Frontal cortex (tissue), 4 donors: ENCODE measurements at places on chromosomes 2 and 18.

DNA sequence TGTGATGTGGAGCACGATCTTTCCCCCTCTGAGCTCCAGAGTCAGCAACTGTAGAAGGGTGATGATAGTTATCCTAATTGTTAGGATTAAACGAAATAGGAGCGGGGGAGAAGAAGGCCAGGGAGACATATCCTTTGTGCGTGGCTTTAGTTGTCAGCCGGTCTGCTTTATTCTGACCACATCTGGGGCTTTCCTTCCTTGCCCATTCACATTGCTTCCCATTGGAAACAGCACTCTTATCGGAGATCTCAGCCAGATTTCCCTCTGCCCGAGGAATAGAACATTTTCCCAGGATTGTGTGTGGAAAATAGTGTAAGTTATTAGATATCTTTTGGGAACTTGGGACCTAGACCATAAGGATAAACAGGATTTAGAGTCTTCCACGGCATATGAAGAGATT is 1.5 kb downstream of the RALB start:
- DNase-seq = no peak

DNA sequence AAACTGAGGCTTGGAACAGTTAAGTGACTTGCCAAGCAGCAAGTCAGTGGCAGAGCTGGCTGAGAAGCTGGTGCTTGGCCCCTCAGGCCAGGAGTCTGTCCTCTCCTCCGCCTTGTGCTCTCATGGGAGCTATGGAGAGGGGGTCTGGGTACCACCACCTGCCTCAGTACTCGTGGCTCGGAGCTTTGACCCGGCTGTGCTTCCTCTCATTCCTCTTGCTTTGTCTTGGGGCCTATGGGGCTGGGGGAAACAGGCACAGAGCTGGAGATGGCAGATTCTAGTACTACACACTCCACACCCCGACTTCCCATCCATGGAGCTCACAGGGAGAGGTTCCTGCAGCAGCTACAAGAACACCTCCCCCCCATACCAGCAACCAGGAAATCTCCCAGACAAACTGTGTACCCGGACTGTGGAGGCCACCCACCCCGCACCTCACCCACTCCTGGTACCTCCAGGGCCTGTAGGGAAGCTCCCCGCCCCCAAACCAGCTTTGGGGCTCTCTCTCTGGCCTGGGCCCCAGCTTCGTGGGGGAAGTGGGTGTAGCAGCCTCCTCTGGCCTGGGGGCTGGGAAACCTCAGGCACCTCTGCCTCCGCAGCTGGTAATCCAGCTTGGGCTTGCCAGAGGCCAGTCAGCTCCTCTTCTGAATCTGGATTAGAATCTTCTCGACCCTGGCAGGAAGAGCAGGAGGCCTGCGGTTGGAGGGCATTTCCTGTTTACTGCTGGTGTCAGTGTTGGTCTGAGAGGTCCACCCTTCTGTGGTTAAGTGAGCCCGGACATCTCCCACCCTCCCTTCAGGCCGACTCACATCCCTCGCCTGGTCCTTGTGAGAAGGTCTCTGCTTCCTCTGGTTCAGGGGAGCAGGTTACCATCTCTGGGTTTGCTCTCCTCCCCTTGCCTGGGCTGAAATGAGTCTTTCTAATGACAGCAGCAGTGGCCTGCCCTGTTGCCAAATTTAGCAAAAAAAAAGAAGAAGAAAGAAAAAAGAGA is 22.3 kb upstream of the RHOB start:
- no peak for DNase-seq

DNA sequence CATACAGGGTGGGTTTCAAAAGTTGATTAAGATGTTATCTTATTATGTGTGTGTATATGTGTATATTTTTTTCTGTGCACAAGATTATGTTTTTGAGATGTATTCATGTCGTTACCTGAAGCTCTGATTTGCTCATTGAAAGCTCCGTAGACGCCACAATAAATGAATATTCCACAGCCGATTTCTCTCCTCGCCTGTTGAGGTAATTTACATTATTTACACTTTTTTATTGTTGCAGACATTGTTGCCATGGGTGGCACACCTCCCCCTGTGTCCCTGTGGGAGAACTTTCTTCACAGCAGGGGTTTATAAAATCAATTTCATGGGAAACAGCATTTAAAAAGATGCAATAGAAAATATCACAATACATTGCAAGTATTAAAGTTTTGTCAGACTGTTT is 100.6 kb downstream of the GLI2 start:
- no peak for DNase-seq

- no peak for DNase-seq
Observed at GRCh38 chr2:61714210-61714609, 139.7 kb downstream of the FAM161A start.

GRCh38 chr2:11750422-11750821 is 4.0 kb downstream of the LPIN1 start:
- DNase-seq = no peak

- DNase-seq = no peak
Observed at GRCh38 chr2:239726631-239727181, 298.4 kb downstream of the NDUFA10 start.

DNA sequence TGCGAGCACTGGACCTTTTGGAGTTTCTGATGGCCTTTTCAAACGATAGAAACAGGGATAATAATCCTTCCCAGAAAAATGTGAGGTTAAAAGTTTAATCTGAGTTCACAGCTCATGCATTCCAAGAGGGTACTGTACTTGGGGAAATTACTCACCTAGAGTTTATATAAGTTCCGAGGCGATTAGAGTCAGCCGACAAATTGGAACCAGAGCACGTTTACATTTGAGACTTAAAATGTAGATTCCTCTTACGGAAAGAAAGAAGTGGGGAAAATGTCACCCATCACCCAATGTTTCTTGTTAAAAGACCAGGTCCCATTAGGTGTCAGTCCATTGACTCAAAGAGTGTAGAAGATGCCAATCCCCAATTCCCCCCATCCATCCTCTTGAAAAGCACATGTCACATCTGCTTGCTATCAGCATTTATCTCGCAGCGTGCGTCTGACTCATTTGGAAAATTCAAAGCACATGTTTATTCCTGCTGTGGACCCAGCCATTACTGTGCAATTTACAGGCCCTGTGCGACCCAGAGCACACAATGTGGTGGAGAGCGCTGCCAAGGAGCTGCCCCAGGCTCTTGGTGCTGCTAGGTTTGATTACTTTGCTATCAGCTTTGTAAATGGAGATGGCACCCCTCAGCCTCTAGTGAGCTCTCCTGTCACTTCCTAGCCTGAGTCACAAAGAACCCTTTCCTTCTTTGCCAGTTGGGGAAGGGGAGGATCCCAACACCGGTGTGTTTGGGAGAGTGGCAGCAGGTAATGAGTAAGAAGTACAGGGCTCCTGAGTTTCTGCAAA is 104.8 kb downstream of the COLEC12 start:
- DNase-seq = no peak

- DNase-seq = no peak
Observed at GRCh38 chr18:2304378-2305175, 266.7 kb downstream of the METTL4 start.

DNA sequence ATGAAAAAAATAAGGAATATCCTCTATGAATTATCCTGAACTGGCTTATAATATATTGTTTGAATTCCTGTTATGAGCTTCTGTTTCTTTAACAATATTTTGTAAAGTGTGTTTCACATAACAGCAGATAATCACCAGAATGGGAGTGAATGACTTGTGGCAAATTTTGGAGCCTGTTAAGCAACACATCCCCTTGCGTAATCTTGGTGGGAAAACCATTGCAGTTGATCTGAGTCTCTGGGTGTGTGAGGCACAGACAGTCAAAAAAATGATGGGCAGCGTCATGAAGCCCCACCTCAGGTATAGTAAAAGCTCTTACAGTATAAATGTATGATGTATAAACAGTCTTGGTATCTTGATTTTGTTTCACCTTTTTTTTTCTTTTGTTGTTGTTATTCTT is 5.9 kb downstream of the GEN1 start:
- no peak for DNase-seq

DNA sequence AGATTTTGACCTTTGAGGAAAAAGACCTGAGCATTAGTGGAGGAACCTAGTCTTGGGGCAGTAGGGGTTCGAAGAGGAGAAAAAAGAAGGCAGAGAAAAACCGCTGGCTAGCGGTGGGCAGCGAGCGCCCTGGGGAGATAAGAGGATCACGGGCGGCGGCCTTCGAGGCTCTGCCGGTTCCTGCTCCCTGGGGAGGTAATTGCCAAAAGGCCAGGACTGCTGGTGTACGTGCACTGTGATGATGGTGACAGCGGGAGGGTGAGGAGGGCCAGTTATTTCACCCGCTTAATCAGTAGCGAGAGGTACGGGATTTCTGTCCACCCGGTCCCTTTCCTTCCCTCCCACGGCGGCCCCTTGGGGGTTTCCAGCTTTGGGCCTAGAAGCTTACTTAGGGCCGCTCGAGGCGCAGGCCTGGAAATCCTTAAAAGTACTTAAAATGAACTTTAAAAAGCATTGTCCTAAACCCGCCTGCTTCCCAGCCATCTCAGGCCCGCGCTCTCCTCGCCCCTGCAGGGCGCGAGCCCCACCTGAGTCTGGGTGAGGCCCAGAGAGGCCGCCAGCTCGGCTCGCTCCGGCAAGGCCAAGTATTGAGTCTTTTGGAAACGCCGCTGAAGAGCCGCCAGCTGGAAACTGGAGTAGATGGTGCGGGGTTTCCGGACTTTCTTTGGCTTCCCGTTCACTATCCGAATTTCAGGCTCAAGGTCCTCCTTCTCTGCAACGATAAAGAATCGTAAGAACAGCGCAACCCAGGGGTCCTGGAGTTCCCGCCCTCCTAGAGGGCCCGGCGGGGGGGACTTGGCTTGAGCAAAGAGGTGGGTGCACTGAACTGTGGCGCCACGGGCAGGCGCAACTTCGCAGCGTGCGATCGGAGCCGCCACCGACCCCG is 1.5 kb downstream of the DLX2 start:
- peak; percentile 10 for DNase-seq

DNA sequence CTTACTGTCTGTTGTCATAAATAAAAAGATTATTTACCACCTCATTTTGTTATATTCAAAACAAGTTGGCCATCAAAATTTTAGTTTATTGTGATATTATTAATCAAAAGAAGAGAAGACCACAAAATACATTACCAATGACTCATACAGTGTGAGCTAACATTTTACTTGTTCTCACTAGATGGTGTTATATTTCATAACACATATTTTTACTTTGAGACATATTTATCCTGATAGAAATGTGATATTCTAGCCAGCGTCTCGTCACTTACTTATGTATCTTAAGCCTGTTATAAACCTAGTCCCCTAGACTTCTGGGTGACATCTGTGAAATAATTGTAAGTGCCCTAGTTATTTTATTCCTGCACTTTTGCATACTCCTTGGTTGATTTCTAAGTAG is 263.2 kb downstream of the CDH7 start:
- DNase-seq = no peak

DNA sequence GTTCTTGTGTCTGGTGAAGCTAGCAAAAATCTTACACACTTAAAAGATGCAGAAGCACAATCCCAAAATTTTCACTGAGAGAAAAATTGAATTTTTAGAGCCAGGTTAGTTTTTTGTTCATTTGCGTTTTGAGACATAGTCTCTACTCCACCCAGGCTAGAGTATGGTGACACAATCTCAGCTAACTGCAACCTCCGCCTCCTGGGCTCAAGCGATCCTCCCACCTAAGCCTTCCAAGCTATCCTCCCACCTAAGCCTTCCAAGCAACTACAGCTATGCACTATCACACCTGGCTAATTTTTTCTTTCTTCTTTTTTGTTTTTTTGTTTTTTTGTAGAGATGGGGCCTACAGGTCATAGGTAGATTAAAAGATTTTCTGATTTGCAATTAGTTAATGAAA is 113.1 kb upstream of the RAB6C start:
- DNase-seq = no peak

DNA sequence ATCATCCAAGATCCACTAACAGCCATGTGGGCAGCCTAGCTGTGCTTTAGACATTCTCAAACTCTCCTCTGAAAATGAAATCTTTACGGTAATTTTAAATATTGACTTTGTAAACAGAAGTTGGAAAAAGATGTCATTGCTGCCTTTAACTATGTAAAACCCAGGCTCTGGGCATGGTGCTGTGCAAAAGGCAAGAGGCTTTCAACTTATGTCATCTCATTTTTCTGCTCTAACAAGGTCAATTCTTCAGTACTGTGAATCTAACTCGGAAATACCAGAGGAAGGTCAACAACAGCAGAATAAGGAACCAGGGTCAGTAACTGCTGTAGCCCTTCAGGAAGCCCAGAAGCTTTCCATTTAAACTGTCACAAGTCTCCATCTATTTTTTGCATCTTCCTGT is 37.0 kb upstream of the MPP4 start:
- DNase-seq = no peak

- DNase-seq = no peak
Observed at GRCh38 chr2:175164235-175164634, 3.8 kb downstream of the ATF2 start.

GRCh38 chr2:98583276-98583675 is 25.0 kb downstream of the COA5 start:
- no peak for DNase-seq

DNA sequence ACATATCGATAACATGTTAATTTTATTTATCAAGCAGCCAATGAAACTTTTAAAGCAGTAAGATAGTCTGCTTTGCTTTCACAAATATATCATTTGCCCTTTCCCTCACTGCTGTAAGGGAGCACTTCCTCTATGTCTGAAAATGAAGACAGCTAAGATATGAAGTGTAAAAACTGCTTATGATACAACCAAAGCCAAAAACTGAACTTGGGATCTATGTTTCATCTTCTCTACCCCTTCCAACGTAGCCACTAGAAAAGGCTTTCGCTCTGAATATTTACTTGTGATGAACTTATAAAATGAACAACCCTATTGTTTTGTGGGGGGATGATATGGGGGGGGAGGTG is 140.3 kb downstream of the TCF4 start:
- no peak for DNase-seq

GRCh38 chr2:227891673-227892072 is 20.2 kb downstream of the DAW1 start:
- DNase-seq = no peak

GRCh38 chr2:142140434-142140845 is 9.6 kb upstream of the LRP1B start:
- no peak for DNase-seq

GRCh38 chr2:28507796-28508764 is 12.2 kb downstream of the PLB1 start:
- DNase-seq = no peak

DNA sequence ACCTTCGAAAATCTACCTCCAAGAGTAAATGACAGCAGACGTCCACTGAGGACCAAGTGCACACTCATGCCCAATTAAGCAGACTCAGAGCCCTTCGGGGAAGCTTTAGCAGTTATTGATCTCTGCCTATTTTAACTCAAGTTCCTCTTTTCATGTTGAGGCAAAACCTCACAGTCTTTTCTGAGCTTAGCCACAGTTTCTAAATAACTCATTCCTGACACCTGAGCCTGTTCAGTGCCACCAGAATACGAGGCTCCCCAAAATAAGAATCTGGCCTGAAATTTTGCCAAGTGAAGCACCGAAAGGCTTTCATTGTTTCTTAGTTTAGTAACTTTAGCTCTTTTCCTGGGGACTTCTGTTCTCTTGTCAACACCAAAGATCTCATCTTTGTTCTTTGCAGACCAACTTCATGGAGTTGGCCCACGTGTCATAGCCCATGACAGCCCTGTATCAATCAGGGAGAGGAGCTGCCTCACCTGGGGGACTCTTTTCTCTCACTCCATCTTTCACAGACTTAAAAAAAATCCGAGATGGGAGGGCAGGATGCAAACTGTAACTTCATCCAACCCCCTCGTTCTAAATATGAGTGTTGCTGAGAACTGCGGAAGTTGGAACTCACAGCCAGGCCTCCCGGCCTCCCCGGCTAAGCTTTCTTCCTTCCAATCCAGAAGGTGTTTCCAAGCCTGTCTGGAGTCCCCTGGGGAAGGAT is 22.2 kb downstream of the INPP5D start:
- no peak for DNase-seq
